Cardiac muscle cell (in vitro differentiated cells and primary cell): ENCODE measurements at places on chromosomes 2 and 18.

DNA sequence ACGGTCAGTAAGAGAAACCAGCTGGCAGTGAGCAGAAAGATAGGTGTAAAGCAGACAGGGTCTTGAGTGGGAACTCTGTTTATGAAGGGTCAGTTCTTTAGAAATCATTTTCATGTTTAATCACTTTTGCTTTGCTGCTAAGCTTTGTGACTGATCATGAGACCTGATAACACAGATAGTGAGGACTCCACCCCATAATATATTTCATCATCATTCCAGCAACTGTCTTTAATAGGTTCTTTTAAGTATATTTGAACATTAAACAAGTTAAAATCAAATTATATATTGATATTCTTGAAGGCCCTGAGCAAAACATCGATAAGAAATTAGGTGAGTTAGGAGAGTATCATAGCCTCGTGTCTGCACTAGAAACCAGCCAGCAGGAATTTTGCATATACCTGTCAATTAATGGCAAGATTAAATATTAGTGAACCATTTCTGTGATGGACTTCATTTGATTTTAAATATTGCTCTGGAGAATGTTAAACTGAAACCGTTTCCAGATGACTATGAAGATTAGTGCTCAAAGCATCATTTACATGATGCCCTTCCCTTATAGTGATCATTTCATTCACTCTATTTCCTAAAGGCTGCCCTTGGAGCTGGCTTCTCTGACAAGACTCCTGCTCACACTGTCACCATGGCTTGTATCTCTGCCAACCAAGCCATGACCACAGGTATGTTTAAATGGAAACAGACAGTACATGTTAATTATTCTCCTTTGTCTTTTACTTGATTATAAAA is 31.9 kb downstream of the HADHB start:
- DNase-seq, result no peak

- DNase-seq, result no peak
Measured at GRCh38 chr2:173606619-173607248, 252.1 kb downstream of the CDCA7 start.

- peak; percentile 4 for DNase-seq
Measured at GRCh38 chr2:239889641-239890121, 135.5 kb downstream of the NDUFA10 start.

DNA sequence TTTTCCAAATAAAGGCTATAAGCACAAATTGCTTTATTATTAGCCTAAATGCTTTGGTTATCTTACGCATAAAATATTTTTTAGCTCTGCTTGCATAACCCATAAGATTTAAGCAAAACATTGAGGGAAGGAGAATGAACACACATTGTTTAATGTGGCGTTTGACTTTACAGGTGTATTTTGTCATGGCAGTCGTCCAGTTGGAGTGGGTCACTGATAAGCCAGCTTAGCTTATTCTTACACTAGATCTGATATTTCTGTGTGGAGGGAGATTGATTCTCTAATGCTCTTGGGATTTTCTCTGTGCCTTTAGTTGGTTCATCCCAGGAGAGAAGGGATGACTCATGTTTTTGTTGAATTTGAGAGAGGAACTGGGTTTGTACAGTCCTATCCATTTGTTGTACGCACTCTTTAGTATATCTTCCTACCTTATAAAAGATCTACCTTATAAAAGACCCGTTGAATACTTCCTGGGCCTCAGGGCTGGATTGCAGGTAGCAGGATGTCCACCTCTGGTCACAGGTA is 47.5 kb upstream of the ACYP2 start:
- DNase-seq, result no peak

DNA sequence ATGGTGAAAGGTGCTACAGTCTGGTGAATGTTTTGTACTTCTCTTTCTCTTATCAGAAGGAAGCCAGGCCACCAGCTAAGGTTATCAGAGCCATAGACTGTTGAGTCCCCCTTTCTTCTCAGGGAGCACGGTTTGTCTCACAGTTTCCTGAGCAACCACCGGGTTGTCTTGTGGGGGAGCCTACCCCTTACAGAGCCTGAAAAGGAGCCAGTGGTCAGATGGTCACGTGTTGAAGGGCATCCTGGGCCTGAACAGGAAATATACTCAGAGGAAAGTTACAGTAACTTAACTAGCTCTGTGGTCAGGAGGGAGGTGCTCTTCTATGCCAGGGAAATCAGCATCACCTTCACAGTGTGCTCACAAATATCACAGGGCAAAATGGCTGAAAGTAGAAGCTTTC is 11.6 kb downstream of the CD28 start:
- DNase-seq, result peak; percentile 53

DNA sequence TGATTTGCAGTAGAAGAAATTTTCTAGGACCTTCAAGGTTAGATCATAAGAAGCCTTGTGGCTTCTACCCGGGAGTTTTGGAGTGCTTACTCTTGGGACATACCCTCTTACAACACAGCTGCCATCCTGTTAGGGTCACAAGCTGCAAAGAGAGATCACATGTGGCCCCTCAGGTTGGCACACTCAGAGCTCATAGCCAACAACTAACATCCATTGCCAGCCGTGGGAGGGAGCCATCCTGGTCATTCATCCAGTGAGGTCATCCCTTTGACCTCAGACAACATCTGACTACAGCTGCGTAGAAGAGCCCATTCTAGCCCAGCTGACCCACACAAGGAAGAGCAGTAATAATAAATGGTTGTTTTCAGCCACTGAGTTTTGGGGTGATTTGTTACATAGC is 76.9 kb upstream of the NABP1 start:
- no peak for DNase-seq
